ENCODE measurements at places on chromosomes 7 and 10.

DNA sequence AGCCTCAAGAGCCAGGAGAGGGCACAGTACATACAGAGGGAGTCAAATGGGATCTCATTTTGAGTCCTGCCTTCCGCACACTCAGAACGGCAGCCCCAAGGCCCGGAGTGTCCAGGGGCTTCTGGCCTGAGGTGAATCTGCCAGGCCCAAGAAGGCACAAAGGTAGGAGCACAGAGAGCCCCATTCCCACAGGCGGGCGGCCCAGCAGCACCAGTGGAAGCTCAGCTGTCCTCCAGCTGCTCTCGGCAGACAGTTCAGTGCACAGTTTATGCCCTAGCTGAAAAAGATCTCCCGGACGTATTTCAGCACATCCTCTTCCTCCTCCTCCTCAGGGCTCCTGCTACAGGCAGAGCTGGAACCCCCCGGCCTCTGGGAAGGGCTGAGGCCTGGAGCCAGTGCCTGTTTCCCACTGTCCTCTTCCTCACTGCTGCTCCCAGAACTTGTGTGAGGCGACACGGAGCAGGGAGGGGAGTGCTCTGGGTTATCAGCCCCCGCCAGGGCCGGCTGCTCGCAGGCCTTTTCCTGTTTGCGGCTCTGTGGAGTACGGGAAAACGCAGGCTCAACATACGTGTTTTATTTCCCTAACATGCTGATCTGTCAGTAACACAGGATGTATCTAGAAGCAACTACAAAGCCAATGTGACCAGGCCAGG lies 4.0 kb downstream of the CYREN start:
- peak; percentile 14 for DNase-seq

DNA sequence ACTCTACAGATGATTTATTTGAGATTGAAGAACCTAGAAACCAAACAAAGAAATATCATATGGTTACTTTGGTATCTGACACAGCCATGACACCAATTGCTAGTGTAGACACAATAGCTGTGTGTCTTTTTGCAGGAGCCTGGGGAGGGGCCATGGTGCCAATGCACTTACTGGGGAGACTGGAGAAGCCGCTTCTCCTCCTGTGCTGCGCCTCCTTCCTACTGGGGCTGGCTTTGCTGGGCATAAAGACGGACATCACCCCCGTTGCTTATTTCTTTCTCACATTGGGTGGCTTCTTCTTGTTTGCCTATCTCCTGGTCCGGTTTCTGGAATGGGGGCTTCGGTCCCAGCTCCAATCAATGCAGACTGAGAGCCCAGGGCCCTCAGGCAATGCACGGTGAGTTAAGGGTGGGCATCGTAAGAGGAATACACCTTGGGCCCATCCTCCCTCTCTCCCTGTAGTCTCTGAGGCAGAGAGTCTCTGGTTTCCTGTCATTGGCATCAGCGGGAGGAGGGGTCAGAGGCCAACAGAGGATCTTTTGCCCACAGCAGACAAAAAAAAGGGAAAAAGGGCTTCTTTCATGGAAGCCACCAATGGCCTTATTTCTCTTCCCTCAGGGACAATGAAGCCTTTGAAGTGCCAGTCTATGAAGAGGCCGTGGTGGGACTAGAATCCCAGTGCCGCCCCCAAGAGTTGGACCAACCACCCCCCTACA lies 1.2 kb downstream of the TMEM139 start:
- no peak for DNase-seq

- DNase-seq: no peak
Measured at GRCh38 chr7:95904099-95904498, 131.7 kb downstream of the DYNC1I1 start.

DNA sequence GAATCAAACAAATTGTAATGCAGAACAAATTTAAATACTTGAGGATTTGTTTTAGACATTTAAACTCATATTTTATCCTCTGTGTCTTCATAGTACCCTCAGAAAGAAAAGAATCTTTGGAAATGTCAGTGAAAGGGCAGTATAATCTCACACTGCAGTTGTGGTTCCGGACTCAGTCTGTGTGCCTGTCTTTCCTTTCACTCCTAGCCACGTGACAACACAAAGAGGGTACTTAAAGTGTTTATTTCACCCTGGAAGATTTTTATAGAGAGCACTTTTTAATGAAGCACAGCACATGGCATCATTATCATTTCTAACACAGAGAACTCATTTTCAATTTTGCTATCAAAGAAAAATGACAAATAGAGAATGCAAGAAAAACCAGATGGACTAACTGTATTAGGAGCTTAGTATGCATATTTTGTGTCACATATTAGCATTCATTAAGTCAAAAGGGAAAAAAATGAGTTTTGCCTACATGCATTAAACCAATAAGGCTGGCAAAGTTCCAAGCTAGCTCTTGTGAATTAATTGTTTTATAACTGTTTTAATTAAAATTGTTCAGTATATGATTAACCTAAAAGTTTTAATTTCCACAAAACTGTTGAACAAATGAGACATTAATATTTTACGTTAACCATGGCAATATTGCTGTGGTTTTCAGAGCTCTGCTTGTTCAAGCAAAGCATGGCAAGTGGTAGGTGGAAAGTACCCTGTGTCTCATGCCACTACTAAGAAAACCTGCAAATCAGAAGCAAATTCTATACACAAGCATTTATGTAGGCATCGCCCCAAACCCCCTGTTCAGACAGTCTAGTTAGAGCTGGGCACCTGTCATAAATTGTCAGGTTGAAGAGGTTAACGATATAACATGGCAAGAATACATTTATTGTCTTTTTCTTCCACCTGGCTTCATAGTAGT lies 65.9 kb downstream of the AUTS2 start:
- no peak for DNase-seq

DNA sequence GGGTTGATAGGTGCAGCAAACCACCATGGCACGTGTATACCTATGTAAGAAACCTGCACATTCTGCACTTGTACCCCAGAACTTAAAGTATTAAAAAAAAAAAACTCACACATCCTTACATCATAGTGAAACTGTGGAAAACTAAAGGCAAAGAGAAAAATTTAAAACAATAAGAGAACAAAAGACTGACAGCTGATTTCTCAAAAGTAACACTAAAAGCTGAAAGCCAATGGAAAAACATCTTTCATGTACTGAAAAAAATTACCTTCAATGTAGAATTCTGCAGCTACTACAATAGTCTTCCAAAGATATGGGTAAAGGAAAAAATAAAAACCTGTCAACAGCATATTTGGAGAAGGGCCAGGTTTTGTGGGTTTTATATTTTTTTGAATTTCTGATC lies 729.1 kb upstream of the NRP1 start:
- DNase-seq: no peak

GRCh38 chr7:102167254-102167653 lies 119.4 kb upstream of the SH2B2 start:
- DNase-seq: no peak

GRCh38 chr7:90777465-90777864 lies 181.3 kb downstream of the CDK14 start:
- DNase-seq: no peak

DNA sequence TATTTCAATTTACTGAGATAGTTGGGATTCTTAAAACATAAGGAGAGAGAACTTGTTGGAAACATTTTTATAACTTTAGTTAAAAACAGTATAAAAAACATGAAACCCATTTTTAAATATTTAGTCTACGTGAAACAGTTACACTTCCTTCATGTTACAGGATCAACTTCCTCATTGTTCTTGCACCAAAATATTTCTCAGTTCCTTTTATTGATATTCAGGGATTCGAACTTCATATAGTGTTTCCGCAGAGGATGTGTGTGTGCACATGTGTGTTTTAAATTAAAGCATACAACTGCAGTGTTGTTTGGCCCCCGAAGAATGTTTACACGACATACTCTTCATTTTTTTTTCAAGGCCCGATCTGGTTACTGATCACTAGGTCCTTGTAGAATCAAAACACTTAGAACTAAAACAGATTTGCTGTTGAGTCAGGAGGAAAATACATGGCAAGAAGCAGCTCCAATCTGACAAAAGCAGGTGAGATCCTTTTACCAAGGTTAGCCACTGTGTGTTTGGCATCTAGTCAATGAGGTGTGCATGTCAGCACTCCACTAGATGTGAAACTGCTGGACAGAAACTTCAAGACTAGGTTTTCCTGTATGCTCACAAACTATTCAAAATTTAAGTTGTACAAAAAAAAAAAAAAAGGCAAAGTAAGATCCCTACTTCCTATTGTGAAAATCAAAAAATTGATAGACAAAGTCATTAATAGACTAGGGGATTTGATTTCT lies 60.4 kb downstream of the INSYN2A start:
- DNase-seq: no peak

DNA sequence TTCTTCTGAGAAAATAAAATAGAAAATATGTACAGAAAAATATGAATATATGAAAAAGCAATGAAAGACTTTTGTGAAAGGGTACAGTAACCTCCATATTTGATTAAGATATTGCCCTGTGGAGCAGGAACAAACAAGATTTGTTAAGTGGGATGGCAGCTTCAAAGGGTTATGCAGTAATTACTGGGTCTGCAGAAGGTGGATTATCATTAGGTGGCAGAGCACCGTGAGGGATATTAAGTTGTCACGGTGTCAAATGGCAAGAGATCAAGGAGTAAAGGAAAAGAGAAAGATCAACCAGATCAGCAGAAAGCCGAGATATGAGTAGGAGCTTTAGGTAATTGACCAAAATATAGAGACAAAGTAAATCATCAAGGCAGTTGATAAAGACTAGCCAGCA lies 44.1 kb downstream of the DGKB start:
- no peak for DNase-seq

DNA sequence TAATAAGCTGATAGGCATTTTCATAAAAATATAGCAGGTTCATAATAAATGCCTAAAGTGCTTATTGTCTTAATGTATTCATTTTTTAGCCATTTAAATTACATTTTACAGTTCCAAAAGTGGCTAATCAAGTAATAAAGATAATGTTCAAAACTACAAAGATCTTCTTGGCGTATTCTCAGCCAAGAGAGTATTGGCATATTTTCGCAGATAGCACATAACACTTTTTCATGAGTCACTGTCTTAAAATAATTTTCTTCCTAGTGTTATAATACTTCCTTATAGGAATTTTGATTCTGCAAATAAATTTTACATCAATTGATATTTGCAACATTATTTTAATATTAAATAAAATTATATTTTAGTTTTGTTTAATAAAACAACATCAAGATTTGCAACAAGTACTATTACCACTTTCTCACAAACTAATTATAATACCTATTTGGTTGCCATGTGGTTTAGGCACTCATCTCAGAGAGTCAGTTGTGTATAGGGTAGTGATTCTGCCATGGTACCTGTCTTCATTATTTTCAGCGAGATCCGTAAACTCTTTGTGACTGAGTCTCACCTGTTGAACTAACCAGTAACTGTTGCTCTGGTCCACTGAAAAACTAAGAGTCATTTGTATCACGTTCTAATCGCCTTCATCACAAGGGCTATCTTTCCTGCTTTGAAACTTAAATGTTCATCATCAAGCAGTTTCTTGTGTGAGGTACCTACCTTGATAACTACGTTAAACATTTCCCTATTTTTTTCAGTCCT lies 152.5 kb upstream of the AKR1E2 start:
- no peak for DNase-seq

DNA sequence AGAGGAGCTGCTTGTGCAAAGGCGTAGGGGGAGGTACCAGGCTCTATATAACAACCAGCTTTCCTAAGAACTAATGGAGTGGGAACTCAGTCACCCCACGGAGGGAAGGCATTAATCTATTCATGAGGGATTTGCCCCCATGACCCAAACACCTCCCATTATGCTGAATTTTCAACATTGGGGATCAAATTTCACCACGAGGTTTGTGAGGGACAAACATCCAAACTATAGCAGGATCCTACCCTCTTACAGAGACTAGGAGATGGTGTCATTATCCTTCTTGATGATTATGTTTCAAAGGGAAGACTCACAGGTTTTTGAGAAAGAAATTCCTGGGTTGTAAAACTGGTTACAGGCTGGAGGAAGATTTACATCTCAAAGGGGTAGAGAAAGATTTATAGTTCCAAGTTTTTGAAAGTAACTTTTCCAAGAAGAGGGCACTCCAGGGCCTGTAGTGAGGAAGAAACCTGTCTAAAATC lies 295.0 kb upstream of the DKK1 start:
- DNase-seq: no peak

GRCh38 chr10:33041783-33042437 lies 83.9 kb upstream of the ITGB1 start:
- no peak for DNase-seq

Measured in stimulated activated CD8-positive, alpha-beta memory T cell treated with anti-CD3 and anti-CD28 coated beads, Interleukin-4, amount 100 ng/mL, for 48 hours (primary cell).